ENCODE measurements at places on chromosomes 4 and X. TPM values are rescaled to one million over a fixed set of nuclear protein-coding genes. Genes with fewer than 3 reads are reported as not detected.
A peak's percentile ranks its signal among the peaks of the same experiment; 100 is the strongest.

DNA sequence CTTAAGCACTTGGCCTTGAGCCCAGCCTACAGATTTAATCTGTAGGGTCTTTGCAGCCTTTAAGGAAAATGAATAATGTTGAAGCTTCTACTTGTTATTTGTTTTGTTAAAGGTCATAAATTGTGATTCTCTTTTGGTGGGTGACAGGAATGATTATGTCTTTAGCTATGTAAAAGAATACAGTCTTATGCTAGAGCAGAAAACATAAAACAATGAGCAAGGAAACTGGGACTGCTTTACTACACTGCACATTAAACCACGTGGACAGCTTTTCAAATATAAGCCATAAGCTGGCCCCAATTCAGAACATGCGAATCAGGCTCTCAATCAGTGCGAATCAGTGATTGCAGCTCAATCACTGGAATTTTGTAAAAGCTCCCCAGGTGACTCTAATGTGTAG is 40.9 kb upstream of the TBC1D19 start:
- H3K36me3 ChIP-seq = no peaks in the 10 kb centered on the region
- H3K27me3 ChIP-seq = peaks cover 4% of the 10 kb centered on the region
- no peak for DNase-seq

DNA sequence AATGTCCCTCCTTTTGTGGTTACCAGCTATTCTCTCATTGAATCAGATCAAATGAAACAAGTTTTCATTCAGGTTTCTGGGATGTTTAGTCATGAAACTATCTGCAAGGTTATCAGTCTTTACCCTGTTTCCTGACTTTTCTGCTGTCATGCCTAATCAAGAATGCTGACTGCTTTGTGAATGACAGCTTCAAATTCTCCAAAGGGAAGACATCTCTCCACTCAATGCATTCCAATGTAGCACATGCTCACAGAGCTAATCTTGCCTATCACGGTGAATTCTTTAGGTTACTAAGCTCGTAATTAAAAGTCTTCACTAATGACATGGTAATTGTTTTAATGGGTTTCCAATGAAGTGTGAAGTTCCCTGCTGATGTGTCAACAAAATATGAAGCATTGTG is 1068.5 kb downstream of the PCDH7 start:
- H3K4me3 ChIP-seq = no peak overlapping the region
- H3K4me1 ChIP-seq = no peaks in the 10 kb centered on the region
- no peaks in the 10 kb centered on the region for H3K27me3 ChIP-seq
- H3K27ac ChIP-seq = no peak overlapping the region
- no peaks in the 10 kb centered on the region for H3K36me3 ChIP-seq
- no peak for DNase-seq

DNA sequence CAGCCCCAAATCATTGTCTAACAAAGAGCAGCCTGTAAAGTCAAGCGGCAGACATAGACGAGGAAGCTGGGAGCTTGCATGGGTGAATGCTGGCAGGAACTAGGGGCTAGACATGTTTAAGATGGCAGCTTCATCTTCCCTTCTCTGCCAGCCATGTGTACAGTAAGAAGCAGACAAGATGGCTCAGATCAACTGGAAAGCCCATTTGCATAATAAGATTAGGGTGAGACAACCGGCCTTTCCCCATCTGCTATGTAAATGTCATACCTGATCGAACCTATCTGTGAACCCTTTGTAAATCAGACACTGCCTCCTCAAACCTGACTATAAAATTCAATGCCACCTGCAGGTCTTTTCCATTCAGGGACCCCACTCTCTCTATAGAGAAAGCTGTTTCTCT is 22.8 kb upstream of the HADH start:
- no peak overlapping the region for H3K27ac ChIP-seq
- no peak for DNase-seq
- no peaks in the 10 kb centered on the region for H3K4me1 ChIP-seq
- peaks cover 4% of the 10 kb centered on the region for H3K27me3 ChIP-seq
- H3K4me3 ChIP-seq = no peak overlapping the region

DNA sequence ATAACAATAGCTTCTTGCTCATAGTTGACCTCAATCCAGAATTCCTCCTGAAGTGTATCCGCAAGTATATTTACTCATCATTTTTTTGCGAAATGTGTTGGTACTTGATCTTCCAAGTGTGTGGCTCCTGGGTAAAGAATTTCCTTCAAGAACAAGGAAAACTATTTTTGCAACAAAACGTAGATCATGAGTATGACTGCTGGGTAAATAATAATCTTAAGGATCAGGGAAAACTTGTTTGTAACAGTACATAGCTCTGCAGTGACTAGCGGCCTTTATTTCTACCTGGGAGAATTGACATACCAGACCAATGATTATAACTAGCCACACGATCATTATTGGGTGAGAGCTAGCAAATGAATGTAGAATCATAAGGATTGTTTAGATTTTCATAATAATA is 1311.7 kb downstream of the ARAP2 start:
- H3K36me3 ChIP-seq = no peaks in the 10 kb centered on the region
- no peak overlapping the region for H3K27ac ChIP-seq
- H3K4me3 ChIP-seq = no peak overlapping the region

GRCh38 chr4:3041192-3042142 is 32.9 kb downstream of the HTT-AS start:
- DNase-seq = peak; percentile 65
- peak overlapping the region; percentile 80 for H3K4me3 ChIP-seq
- H3K36me3 ChIP-seq = peaks cover 19% of the 10 kb centered on the region
- H3K4me1 ChIP-seq = peaks cover 78% of the 10 kb centered on the region
- peak overlapping the region; percentile 91 for H3K27ac ChIP-seq

DNA sequence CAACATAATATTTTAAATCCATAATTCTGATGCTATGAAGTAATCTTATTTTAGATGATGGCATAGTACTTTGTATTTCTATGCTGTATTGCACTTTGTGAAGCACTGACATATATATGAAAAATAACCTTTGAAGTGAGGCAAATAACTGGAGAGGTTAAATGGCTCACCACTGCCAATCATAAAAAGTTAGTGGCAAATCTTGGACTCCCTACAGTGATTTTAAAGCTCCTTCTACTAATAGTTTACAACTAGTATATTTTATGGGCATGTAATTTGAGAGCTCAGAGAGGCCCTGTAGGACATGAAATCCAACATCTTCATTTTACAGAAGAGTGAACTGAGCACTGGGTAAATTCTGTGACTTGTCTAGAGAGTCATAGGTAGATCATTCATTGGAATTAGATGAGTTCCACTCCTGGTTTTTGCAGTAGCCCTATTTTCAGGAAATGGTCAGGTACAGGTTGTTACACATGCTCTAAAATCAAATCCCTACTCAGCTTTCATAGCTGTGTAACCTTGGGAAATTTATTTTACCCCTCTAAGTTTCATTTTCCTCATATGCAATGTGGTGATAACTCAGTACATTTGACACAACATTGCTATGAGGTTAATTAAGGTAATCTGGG is 804 bp upstream of the GC start:
- H3K27me3 ChIP-seq = peaks cover 3% of the 10 kb centered on the region
- H3K36me3 ChIP-seq = no peaks in the 10 kb centered on the region
- no peak overlapping the region for H3K27ac ChIP-seq

GRCh38 chr4:53782458-53782845 is 191.2 kb upstream of the LNX1 start:
- no peaks in the 10 kb centered on the region for H3K4me1 ChIP-seq
- H3K4me3 ChIP-seq = no peak overlapping the region
- H3K36me3 ChIP-seq = no peaks in the 10 kb centered on the region
- DNase-seq = no peak
- H3K27ac ChIP-seq = no peak overlapping the region

DNA sequence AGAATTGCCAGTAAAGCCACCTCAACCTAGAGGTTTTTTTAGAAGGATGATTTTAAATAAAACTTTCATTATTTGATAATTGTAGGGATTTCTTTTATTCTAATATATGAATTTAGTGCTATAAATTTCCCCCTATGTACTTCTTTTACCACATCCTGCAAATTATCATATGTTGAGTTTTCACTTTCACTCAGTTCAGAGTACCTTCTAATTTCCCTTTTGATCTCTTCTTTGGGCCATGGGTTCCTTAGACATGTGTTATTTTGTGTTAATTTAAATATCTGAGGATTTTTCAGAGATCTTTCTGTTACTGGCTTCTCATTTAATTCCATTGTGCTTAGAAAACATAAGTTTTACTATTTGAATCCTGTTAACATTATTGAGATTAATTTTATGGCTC is 6.1 kb downstream of the BEX2 start:
- H3K4me1 ChIP-seq = no peaks in the 10 kb centered on the region
- H3K4me3 ChIP-seq = no peak overlapping the region
- no peaks in the 10 kb centered on the region for H3K36me3 ChIP-seq
- DNase-seq = no peak

DNA sequence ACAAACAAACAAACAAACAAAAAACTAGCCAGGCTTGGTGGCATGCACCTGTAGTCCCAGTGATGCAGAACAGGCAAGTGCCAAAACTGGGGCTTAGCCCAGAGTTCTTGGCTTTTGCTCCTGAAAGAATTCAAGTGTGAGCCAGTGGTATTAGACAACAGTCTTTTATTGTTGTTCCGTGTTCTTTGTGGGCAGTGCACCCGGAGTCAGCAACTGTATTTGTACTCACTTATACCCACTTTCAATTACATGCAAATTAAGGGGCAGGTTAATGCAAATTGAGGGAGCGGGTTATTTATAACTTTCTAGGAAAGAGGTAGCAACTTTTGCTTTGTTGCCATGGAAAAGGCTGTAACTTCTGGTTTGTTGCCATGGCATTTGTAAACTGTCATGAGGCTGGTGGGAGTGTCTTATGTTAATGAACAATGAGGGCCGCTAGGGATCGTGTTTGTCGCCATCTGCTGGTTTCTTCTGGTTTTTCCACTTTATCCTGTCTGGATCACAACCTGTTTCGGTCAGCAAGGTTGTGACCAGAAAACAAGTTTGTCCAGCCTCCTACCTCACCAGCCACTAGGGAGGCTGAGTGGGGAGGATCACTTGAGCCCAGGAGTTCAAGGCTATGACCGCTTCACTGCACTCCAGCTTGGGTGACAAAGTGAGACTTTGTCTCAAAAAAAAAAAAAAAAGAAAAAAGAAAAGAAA is 88.8 kb upstream of the ESX1 start:
- no peak overlapping the region for H3K27ac ChIP-seq
- peak; percentile 36 for DNase-seq
- peaks cover 4% of the 10 kb centered on the region for H3K27me3 ChIP-seq
- no peaks in the 10 kb centered on the region for H3K36me3 ChIP-seq
- no peak overlapping the region for H3K4me3 ChIP-seq
- H3K4me1 ChIP-seq = no peaks in the 10 kb centered on the region

DNA sequence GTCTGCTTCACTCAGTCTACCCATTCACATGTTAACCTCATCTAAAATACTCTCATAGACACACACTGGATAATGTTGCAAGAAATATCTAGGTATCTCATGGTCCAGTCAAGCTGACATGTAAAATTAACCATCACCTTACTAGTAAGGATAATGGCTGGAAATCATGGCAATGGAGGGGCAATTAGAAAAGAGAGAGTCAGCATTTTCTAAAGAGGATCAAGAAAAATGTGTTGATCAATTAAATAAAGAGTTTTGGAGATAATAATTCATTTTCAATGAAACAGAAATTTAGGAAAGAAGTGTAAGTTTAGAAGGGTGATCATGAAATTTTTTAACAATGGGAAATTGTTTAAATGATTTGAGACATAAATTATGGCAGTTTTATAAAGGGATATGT is 1914.1 kb upstream of the IGFBP7 start:
- no peak overlapping the region for H3K4me3 ChIP-seq
- no peaks in the 10 kb centered on the region for H3K36me3 ChIP-seq
- H3K27me3 ChIP-seq = no peaks in the 10 kb centered on the region

DNA sequence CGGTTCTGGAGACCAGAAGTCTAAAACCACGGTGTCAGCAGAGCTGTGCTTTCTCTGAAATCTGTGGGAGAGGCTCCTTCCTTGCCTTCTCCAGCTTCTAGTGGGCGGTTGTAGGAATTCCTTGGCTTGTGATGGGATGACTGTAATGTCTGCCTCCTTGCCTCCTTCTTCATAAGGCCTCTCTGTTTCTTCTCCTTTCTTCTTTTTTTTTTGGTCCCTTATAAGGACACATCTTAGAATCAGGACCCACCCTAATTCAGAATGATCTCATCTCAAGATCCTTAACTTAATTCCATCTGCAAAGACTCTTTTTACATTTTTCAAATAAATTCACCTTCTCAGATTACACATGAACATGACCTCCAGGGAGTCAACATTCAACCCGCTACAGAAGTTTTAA is 186.9 kb downstream of the STK32B start:
- H3K4me3 ChIP-seq = no peak overlapping the region
- no peaks in the 10 kb centered on the region for H3K27me3 ChIP-seq

- H3K36me3 ChIP-seq = no peaks in the 10 kb centered on the region
- no peaks in the 10 kb centered on the region for H3K27me3 ChIP-seq
- no peaks in the 10 kb centered on the region for H3K4me1 ChIP-seq
- no peak for DNase-seq
- no peak overlapping the region for H3K27ac ChIP-seq
- H3K4me3 ChIP-seq = no peak overlapping the region
These were observed 293.2 kb upstream of the EMCN start for GRCh38 chr4:100811046-100811445.

The MAGEA4 gene
- total RNA-seq = not detected

The CLGN gene
- total RNA-seq = not detected

The MAGEA11 gene
- not detected for total RNA-seq

The HMX1 gene
- not detected for total RNA-seq

The MAPK10 gene
- total RNA-seq = not detected

The STS gene
- 1.2 TPM for total RNA-seq

The SSX3 gene
- not detected for total RNA-seq
